ENCODE measurements at places on chromosomes 5 and 9.

- DNase-seq = no peak
Measured at GRCh38 chr5:169602535-169602934, 19.0 kb downstream of the SPDL1 start.

GRCh38 chr5:1881731-1882336, 891 bp downstream of the IRX4 start:
- no peak for DNase-seq

- DNase-seq = no peak
Measured at GRCh38 chr9:38285236-38285635, 107.3 kb upstream of the ALDH1B1 start.

DNA sequence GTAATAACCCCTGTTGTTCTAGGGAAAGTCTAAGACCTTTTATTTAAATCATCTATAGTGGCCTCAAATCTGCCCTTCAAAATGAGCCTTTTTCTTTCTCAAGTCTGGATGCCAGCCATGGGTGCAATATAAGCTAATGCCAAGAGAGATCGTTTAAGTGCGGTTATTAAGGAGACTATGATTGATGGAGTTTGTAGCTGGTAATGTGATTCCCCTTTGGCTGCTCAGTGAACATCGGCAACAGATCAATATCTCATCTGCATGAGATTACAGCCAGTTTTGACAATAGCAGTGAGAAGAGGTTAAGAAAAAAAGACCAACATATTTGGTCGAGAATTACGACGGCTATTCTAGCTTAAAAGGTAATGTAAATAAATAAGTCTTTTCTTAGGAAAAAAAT, 1049.4 kb upstream of the NUDT12 start:
- no peak for DNase-seq

- DNase-seq = no peak
Measured at GRCh38 chr5:142881076-142881783, 111.1 kb downstream of the ARHGAP26 start.

GRCh38 chr5:68848091-68848490, 245.7 kb upstream of the SLC30A5 start:
- no peak for DNase-seq

- no peak for DNase-seq
Measured at GRCh38 chr9:6960777-6961176, 203.0 kb downstream of the KDM4C start.

DNA sequence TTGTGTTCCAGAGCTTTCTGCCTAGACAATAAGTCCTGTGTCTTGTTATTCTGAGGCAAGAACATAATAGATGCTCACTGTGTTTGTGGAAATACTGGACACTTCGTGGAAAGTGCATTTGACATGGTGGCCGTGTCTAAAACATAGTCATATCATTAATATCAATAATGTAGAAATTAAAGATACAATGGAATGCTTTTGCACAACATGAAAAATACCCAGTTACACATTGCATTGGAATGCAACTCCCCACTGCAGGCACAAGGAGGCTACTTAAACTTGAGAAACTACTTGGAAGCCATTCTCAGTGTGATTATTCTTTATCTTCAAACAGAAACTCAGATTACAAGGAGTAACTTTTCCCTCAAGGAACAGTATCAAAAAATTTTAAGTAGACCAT, 145.3 kb upstream of the ZNF462 start:
- DNase-seq = no peak

DNA sequence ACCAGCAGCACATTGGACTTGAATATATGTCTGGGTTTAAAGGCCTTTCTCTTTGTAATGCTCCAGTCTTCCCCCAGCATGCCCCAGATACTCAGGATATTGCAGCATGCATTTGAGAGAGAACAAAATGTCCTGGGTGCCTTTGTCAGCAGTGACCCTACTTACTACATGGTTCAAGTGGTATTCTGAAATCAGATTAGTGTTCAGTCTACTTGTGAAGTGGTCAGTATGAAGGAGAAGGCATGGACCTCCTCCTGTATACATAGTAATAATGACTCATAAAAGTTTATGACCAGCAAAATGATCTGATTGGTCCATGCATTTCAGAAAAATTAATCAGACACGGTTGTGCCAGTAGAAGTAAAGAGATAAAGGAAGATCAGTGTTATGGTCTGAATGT, 25.4 kb downstream of the GPR21 start:
- DNase-seq = no peak

DNA sequence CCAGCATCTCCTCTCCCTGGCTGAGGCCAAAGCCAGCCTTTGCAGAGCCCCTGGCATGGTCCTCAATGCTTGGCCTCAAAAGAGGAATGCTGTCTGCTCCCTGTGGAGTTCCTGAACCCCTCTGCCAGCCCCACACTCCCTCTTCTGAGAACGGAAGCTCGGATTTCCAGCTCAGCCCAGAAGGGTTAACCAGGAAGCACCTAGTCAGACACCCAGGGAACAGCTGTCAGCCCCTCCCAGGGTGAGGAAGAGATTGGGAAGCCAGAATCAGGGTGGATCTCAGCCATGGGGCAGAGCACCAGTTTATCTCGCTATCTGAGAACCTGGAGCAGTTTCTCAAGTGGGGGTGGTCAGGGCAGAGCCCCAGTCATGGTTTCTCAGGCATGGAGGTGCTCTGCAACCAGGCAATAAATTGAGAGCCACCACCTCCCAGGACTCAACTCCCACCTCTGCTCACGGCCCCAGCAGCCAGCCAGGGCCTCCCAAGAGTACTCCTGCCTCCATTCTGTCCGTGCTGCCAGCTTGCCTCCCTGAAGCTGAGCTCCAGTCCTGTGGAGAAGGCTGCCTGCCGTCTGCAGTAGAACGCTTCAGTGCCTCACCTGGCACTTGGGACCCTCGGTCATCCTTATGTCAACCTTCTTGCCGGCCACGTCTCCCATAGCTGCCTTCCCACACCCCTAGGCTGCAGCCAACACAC, 7.6 kb downstream of the FOXE1 start:
- no peak for DNase-seq

DNA sequence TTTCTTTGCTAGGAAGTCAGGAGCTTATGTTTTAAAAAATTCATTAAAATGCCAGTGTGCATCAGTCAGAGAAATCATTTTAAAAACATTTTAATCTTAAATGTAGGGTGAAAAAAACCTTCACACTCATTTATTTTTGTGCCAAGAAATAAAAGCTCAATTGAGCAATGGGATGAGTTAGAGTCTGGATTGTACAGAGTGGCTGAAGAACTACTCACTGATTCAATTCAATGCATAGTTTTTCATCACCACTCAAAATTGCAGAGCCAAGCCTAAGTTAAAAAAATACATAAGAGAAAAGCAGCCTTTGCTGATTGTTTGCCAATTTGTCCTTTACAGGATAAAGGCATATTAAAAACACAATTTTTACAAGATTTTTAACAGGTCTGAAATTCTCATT, 168.2 kb upstream of the DMRTA1 start:
- no peak for DNase-seq

GRCh38 chr5:10046676-10047075, 203.0 kb downstream of the ATPSCKMT start:
- DNase-seq = no peak

GRCh38 chr5:155839251-155840037, 487.5 kb upstream of the SGCD start:
- no peak for DNase-seq

- DNase-seq = no peak
Measured at GRCh38 chr5:115096034-115096769, 73.5 kb downstream of the TRIM36 start.

- DNase-seq = no peak
Measured at GRCh38 chr9:135045264-135045927, 42.1 kb upstream of the OLFM1 start.

GRCh38 chr5:130065617-130066016, 161.4 kb downstream of the CHSY3 start:
- DNase-seq = no peak

DNA sequence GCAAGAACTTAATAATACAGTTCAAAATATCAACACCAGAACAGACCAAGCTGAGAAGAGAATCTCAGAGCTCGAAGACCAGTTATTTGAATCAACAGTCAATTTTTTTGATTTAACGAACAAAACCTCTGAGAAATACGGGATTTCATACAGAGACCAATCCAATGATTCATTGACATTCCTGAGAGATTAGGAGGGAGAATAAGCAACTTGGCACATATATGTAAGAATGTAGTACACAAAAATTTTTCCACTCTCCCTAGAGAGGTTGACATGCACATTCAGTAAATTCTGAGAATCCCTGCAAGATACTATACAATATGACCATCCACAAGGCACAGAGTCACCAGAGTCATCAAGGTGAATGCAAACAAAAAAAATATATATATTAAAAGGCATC, 1577.3 kb upstream of the C9orf72 start:
- DNase-seq = no peak

DNA sequence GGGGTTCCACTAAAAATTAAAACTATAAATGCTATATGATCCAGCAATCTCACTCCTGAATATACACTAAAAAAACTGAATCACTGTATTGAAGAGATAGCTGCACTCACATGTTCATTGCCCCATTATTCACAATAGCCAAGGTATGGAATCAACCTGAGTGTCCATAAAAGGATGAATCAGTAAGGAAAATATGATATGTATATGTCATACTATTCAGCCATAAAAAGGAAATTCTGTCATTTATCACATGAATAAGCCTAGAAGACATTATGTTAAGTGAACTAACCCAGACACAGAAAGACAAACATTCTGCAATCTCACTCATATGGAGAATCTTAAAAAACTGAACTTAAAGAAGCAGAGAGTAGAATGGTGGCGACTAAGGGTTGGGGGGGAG, 1376.2 kb upstream of the CDH9 start:
- DNase-seq = no peak

- DNase-seq = no peak
Measured at GRCh38 chr5:111173476-111173875, 50.7 kb upstream of the CAMK4 start.

GRCh38 chr9:126805554-126806262, 868 bp downstream of the ZBTB43 start:
- DNase-seq = peak; percentile 78

- DNase-seq = no peak
Measured at GRCh38 chr9:6641961-6642360, 3.6 kb downstream of the GLDC start.

- no peak for DNase-seq
Measured at GRCh38 chr9:18360005-18360404, 113.9 kb upstream of the ADAMTSL1 start.

DNA sequence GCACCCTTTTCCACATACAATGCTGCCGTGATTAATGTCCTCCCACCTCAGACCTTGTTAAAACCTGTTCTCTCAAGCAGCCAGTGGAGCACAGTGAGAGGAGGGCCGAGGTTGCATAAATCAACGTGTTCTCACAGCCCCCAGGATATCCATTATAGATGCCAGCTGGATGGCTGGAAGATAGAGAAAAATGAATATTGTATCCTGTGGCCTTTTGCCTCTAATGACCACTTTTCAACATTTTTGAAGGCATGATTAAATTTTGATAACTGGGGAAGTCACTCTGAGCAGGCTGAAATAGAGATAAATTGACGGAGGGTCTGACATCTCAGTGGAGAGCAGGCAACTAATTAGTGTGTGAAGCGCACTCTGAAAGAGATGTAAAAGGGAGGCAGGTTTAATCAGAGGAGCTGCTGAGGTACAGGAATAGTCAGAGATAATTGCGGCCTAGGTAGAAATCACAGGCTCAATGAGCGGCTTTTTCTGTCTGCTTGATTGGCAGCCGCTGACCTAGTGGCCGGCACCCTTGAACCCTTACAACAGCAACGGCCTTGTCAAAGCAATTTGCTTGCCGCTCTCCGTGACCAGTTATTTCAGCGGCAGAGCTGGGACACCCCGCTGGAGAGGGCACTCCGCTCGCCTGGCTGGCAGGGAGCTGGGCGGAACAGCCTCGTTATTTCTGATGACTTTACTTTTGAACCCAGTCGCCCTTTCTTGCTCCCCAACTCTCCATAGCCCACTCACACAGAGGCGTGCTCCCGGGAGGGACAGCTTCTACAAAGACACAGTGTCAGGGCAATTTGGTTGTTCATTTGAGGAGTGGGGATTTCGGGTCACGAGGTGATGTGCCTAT, 560.7 kb downstream of the PSAT1 start:
- no peak for DNase-seq

GRCh38 chr9:17611342-17611741, 32.5 kb downstream of the SH3GL2 start:
- no peak for DNase-seq

GRCh38 chr5:98827161-98827560, 53.7 kb downstream of the RGMB start:
- DNase-seq = no peak

DNA sequence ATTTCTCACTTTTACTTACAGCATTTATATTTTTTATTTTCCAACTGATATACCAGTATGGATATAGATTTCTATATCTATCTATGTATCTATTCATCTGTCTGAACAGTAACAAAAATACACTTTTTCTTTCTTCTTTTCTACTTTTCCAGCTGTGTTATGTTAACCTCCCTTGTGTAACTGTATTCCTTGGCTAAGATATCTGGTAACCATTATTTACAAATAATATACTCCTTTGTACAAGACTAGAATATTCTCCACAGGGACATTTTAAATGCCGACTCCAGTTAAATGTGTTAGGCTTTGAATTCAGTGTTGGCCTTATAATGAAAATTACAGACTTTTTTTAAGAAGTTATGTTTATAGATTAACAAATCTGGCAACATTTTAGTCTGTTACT, 168.7 kb downstream of the XRCC4 start:
- DNase-seq = no peak

GRCh38 chr5:126987271-126987899, 43.0 kb downstream of the MARCHF3 start:
- DNase-seq = no peak

GRCh38 chr5:100519075-100519474, 16.1 kb upstream of the FAM174A start:
- DNase-seq = no peak

DNA sequence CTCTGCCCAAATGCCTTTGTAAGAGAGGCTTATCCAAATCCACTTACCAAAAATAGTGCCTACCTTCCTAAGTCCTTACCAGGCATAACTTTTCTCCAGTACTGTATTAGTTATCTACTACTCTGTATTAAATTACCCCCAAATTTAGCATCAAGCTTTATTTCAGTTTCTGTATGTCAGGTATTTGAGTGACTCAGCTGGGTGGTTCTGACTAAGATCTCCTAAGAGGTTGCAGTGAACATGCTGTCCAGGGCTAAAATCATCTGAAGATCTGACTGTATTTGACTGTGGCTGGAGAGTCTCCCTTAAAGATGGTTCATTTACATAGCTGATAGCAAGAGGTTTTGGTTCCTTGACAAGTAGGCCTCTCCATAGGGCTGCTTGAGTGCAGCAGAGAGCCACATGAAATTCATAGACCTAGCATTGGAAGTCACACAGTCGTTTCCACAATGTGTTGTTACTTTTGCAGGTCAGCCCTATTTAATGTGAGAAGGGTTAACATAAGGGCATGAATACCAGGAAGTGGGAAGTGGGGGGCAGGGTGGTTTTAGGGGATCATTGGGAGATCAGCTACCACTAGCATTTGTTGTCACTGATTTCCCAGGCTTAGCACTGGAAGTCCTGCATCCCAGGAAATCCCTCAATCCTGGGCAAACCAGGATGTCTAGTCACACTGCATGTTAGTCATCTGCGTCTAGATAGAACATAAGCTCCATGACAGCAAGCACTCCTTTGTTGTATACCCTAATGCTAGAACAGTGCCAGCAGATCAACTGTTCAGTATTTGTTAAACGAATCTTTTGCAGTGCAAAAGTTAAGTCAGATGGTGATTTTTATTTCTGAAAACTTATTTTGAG, 2.0 kb upstream of the ZNF622 start:
- peak; percentile 72 for DNase-seq

- DNase-seq = no peak
Measured at GRCh38 chr5:45643056-45643455, 53.1 kb downstream of the HCN1 start.

- no peak for DNase-seq
Measured at GRCh38 chr5:131281133-131281867, 17.4 kb downstream of the CDC42SE2 start.

- DNase-seq = no peak
Measured at GRCh38 chr9:97806721-97807120, 46.3 kb upstream of the FOXE1 start.

Measured in GM12864 (cell line).